ENCODE measurements at places on chromosomes 11 and 22.

GRCh38 chr11:57311109-57311936 is 13.4 kb downstream of the TNKS1BP1 start:
- DNase-seq, result peak; percentile 68

- DNase-seq, result no peak
Observed at GRCh38 chr11:61626580-61627380, 45.9 kb upstream of the SYT7 start.

DNA sequence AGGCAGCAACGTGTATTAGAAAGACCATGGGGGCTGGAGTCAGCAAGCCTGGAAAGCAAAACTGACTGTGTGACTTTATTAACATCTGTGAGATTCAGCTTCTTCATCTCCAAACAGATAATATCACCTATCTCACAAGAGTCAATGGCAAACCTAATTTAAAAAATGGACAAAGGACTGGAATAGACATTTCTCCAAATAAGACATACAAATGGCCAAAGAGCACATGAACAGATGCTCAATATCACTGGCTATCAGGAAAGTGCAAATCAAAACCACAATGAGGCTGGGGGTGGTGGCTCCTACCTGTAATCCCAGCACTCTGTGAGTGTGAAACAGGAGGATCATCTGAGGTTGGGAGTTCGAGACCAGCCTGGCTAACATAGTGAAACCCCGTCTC is 69.6 kb downstream of the CLPB start:
- no peak for DNase-seq

- DNase-seq, result no peak
Observed at GRCh38 chr11:19201737-19202605, at the start of gene CSRP3. Gene CSRP3, minus strand, starts transcription at chr11:19201983. Its CDS starts 9,535 bp downstream, at chr11:19192448.

DNA sequence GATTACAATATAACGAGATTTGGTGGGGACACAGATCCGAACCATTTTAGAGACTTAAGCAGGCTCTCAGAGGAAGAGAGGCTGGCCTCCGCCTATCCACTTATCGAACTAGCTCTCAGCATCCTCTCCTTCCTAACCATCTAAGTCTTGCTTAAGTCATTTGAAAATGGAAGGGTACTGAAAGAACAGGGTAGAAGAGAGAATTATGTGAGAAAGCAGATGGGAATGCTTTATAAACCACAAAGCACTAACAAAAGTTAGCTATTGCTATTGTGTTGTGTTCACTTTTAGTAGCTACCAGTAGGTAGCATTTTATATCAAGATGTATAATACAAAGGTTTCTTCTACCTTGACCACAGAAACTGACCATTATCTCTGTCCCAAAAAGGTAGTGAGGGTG is 153.4 kb upstream of the CADM1 start:
- DNase-seq, result no peak

GRCh38 chr11:68445531-68446035 is 15.0 kb upstream of the PPP6R3 start:
- DNase-seq, result no peak

DNA sequence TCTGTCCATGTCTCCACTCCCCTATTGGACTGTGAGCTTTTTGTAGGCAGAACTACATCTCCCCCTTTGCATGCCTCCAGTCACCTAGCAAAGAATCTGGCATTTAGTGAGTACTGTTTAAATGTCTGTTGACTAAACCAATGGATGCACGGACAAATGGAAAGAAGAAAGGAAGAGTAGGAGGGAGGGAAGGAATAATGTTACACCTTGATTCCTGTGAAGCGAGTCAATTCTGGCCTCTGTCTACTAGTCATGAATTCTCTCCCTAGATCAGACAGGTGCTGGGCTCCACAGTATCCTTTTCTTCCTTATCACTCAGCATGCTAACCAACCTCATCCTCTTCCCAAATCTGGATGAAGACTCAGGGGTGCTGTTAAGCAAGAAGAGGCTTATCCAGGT is 33.6 kb downstream of the GALNT18 start:
- DNase-seq, result no peak

GRCh38 chr11:107962181-107962580 is 33.9 kb downstream of the RAB39A start:
- no peak for DNase-seq

- DNase-seq, result no peak
Observed at GRCh38 chr22:39283322-39284141, 35.9 kb downstream of the RPL3 start.

DNA sequence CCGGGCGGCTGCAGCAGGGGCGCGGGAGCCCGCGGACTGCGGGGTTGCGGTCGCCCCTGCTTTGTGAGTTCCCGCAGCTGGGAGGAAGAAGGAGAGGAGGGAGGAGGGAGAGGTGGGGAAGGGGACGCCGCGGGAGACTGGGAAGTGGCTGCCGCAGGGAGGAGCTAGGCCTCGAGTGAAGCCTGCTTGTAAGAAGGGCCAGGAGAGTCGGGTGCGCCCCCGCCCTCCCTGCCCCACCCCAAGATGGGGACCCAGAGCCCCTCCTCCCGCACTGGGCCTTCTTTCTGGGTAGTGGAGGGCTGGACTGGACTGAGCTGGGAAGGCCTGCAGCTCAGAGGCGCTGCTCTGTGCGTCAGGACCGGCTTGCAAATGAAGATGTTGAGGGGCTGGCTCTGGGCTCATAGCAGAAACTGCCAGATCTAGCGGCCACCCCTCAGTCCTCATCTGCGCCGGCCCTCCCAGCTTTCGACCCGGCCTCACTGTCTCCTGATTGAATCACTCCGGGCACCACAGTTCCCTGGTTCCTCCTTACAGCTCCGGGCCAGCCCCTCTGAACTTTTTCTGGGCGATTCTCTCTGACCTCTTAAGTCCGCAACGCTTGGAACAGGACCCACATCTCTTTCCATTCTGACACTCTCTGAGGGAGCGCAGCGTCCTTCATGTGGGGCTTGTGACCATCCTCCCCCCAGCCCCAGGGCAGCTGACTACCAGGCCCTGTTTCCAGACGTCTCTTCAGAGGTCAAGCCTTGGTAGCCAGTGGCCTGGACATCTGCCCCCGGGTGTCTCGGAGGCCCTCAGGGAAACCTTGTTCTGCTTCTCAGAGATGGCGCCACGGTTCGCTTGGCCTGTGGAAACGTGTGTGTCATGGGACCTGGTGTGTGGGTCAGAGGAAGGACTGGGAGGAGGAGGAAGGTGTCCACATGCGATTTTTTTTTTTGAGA is 21.9 kb downstream of the SERPINH1 start:
- no peak for DNase-seq

- no peak for DNase-seq
Observed at GRCh38 chr11:109911488-109911887, 181.7 kb upstream of the ZC3H12C start.

DNA sequence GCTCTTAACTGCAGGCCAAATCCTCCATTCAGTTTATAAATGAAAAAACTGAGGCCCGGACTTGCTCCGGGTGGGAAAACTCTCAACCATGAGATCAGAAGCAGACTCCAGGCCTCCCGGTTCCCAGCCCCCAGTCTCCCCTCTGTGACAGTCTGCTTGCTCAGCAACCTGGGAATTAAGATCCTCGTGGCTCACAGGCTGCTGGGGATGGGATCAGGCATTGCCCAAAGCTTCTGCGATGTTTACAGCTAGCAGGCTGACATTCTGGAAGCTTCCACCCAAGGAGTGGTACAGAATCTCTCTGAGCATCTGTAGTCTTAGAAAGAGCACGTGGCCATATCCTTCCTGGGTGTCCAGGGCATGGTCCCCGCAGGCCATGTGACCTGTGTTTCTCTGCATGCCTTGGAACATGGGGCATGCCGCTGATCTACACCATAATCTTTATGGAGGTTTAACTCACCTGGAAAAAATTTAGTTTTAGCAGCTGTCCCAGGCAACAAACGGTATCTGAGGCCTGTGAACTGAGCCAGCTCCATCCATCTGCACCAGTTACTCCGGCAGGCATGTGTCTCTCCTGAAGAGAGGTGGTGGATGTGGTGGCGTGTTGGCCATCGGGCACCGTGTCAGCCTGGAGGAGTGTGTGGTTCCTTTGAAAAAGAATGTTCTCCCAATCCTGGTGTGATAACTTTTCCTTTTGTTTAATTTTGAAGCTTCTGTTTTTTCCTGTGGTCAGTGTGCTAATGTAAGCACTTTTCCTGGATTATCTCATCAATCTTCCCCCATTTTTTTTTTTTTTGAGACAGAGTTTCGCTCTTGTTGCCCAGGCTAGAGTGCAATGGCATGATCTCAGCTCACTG is 7.9 kb downstream of the FBLN1 start:
- no peak for DNase-seq

- no peak for DNase-seq
Observed at GRCh38 chr22:36027935-36028645, 534 bp downstream of the RBFOX2 start.

- DNase-seq, result no peak
Observed at GRCh38 chr11:71095294-71095850, 157.0 kb downstream of the SHANK2 start.

GRCh38 chr11:124898711-124899110 is 1.0 kb upstream of the ROBO4 start:
- no peak for DNase-seq

- no peak for DNase-seq
Observed at GRCh38 chr11:118929501-118930093, 3.9 kb upstream of the BCL9L start.

- peak; percentile 62 for DNase-seq
Observed at GRCh38 chr11:85752890-85753581, 57.9 kb downstream of the SYTL2 start.

- no peak for DNase-seq
Observed at GRCh38 chr11:103322821-103323220, 213.6 kb downstream of the DYNC2H1 start.

GRCh38 chr22:23113067-23113846 is 28.5 kb downstream of the RSPH14 start:
- no peak for DNase-seq

- no peak for DNase-seq
Observed at GRCh38 chr11:57596266-57596885, 1.1 kb upstream of the SERPING1 start.

GRCh38 chr11:59302991-59303390 is 55.7 kb upstream of the OR5AN1 start:
- DNase-seq, result no peak

- no peak for DNase-seq
Observed at GRCh38 chr11:122179961-122180834, 64.2 kb upstream of the BLID start.

GRCh38 chr22:33524511-33525260 is 395.6 kb downstream of the LARGE1 start:
- DNase-seq, result no peak

GRCh38 chr11:48122656-48123055 is 94.0 kb upstream of the OR4B1 start:
- DNase-seq, result no peak

GRCh38 chr11:106076171-106076918 is 802 bp downstream of the KBTBD3 start:
- no peak for DNase-seq

DNA sequence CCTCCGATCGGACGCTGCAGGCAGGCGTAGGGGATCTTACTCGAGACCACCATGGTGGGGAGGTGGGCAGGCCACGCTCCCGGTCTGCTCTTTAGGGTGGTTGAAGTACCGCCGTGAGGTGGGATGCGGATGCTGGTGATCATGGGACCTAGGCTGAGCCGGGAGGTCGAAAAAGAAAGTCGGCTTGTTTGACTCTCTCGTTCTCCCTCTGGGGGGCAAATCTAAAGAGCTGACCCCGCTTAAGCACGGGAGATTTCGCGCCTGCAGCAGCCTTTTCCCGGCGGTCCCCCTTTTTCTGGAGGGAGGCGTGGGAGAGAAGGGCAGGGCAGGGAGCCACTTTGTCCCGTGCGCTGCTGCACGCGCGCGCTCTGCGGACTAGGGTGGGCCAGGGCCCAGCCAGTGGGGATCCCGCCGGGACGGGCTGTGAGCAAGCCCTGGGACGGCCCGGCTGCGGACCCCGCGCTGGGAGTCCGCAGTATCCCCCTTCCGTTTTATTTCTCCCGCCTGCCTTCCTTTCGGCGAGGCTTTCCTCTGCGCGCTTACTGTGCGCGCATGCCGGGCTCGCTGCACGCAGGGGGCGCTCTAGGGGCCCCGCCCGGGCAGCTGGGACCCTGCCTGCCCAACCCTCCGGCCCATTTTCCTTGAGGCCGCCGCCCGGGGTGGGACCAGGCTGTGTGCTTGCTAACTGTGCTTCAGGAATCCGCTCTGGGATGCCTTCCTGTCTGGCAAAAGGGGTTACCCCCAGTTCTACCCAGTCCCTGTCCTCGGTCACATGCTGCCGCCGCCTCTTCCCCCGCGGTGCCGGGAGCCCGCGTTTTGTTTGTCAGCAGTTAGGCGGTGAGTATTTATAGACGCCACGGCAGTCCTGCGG is 81.0 kb downstream of the PRR5L start:
- DNase-seq, result peak; percentile 41
